Esophagus squamous epithelium (tissue), 5 donors: ENCODE measurements at places on chromosomes 5 and 9. TPM values are rescaled to one million over a fixed set of nuclear protein-coding genes. Genes with fewer than 3 reads are reported as not detected.

The PTGR1 gene
- 176 TPM for total RNA-seq

DNA sequence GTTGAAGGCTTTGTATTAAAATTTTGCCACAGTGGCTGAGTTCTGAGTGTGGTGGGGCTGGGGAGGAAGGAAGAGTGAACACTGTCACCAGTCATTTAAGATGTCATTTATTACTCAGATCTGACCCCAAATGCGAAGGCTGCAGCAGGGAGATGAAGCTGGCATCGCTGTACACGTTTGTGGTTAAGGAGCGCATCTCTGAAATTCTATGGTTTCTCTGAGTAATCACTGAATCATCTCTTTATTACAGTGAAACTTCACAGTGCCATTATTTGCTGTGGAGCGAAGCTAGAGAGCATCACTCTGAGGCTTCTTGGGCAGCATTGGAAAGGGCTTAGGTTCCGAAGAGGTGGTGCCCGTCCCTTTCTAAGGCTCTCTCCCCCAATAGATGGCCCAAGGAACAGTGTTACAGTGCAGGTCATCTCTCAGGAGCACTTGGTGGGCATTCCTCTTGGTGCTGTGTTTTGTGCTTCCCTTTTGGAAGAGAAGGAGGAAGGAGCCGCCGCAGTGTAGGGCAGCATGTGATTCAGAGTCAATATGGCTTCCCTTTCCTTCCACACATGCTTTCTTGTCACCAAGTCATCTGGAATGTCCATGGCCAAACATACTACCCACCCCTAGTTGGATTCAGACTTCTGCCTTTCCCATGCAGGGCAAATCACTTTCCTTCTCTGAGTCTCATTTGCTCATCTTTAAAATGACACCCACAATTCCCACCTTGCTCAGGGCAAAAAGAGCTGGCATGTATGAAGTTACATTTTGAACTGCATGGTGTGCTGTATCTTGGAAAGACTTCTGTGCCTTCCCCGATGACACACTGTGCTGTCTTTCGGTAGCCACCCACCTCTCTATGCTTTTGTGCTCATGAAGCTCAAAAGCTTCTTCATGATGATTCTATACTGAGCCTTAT is 9.3 kb upstream of the TEX48 start:
- no peaks in the 10 kb centered on the region for H3K27me3 ChIP-seq
- no peak overlapping the region for H3K4me3 ChIP-seq
- no peak for DNase-seq

GRCh38 chr9:111957856-111958631 is 61.4 kb downstream of the UGCG start:
- H3K4me1 ChIP-seq = peaks cover 18% of the 10 kb centered on the region
- no peak for DNase-seq
- no peaks in the 10 kb centered on the region for H3K36me3 ChIP-seq
- no peak overlapping the region for H3K4me3 ChIP-seq
- H3K27ac ChIP-seq = peak overlapping the region; percentile 86

DNA sequence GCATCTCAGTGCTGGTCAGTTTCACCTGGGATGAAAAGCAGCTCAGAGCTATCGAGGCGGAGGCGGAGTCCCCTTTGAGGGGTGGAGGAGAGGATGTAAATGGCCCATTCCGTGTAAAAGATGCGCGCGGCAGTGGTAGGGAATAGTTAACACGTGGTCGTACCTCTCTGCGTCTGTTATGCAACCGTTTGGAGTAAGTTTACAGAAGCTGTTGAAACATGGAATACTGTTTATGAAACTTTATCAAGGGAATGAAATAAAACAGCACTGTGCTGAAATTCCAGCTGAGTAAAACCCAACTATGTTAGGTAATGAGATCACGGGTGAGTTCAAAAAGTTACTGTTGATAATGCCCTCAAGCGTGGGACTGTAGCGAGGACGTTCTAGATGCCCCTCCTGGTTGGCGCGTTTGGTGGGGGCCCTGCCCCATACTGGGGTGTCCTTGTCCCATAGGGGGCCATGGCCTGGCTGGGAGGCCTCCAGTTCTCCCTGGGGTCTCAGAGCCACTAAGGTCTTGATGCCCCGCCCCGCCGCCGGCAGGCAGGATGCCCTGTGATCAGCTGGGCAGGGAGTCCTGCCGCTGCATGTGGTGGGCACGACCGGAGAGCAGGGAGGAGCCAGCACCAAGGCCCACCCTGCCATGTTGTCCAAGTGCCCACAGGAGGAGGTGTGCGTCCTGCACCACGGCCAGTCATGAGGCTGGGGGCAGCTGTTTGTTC is 90.9 kb downstream of the COL5A1 start:
- no peaks in the 10 kb centered on the region for H3K4me1 ChIP-seq
- H3K27me3 ChIP-seq = no peaks in the 10 kb centered on the region
- H3K36me3 ChIP-seq = no peaks in the 10 kb centered on the region
- no peak overlapping the region for H3K4me3 ChIP-seq

DNA sequence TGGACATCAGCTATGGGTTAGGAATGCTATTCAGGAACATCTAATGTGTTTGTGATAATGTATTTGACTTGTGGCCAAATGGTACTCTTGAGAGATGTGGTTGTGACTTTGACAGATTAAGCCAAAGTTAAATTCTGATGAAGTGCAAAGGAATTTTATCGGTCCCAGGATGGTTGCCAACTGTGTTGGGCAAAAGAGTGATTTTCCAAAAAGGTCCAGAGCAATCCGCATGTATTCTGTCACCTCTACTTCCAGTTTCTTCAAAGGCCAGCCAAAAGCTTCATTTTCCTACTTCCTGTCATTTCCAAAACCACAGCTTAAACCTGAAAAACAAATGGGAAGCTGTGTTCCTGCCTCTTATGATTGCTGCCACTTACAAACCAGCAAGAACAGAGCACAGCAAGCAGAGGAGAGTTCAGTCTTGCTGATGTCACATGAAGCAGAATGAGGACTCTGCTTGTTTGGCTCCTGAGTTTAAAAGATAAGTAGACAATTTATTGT is 59.8 kb downstream of the MARCHF3 start:
- no peaks in the 10 kb centered on the region for H3K27me3 ChIP-seq
- DNase-seq = no peak
- H3K36me3 ChIP-seq = no peaks in the 10 kb centered on the region

DNA sequence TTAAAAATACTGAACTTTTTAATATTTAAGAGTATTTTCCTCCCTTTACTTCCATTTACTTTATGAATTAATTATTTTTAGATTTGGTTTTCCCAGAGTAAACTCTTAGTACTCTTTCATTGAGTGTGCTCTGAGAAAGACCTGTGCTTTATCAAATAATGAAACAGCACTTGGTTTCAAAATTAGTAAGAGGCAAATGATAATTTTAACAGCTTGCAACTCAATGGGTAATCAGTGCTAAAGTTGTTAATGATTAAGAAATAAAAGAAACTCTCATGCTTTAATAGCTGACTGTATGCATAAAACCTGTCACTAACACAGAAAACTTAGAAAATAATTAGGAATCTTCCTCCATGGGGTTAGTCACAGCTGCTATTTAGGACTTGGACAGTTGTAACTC is 244.4 kb downstream of the RFX3 start:
- no peaks in the 10 kb centered on the region for H3K27me3 ChIP-seq
- H3K36me3 ChIP-seq = no peaks in the 10 kb centered on the region
- H3K4me1 ChIP-seq = no peaks in the 10 kb centered on the region
- DNase-seq = no peak
- no peak overlapping the region for H3K27ac ChIP-seq
- no peak overlapping the region for H3K4me3 ChIP-seq

DNA sequence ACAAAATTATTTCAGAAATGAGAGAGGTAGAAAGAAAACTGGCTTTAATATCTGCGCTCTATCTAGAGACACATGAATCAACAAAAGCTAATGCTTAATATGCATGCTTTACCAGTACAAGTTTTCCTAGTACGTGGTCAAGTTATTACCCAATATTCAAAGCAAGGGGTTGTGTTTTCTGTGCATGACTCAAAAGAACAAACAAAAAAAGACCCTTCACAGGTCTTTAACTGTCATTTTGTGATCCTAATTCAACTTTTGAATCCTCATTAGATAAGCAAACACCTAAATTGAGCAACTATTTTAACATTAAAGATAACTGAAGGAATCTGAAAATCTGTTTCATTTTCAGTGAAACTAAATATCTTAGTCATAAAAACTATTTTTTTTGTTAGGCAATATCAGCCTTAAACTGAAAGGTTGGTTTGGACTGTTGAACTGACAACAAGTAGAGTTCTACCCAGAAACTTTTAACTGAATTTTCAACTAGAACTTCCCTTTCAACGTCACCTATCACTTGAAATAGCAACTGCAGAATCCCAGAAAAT is 12.5 kb downstream of the ST8SIA4 start:
- peak overlapping the region; percentile 15 for H3K4me3 ChIP-seq
- DNase-seq = no peak

The MELK gene
- 21.1 TPM for total RNA-seq

DNA sequence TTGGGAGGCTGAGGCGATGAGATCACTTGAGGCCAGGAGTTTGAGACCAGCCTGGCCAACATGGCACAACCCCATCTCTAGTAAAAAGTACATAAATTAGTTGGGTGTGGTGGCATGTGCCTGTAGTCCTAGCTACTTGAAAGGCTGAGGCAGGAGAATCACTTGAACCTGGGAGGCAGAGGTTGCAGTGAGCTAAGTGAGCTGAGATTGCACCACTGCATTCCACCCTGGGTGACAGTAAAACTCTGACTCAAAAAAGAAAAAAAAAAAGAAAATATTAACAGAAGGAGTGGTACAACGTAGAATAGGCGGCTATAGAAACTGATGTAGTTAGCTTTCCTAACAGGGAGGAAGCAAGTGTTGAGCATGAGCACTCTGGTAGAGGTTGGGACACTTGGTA is 59.9 kb downstream of the PBX3 start:
- no peaks in the 10 kb centered on the region for H3K27me3 ChIP-seq
- no peak for DNase-seq
- H3K4me3 ChIP-seq = no peak overlapping the region
- H3K36me3 ChIP-seq = no peaks in the 10 kb centered on the region
- H3K27ac ChIP-seq = no peak overlapping the region
